Regular cardiac myocyte (primary cell): ENCODE measurements at places on chromosomes 5 and 9. TPM values are rescaled to one million over a fixed set of nuclear protein-coding genes. Genes with fewer than 3 reads are reported as not detected.

Gene FSTL4
- under 0.01 TPM in 1 of 2 replicates, not detected in the other for total RNA-seq

Gene PCA3
- total RNA-seq = under 0.01 TPM in 1 of 2 replicates, not detected in the other

Gene IQGAP2
- total RNA-seq = 1.2 and 3.7 TPM in 2 replicates

Gene FBXO4
- 8.7 and 10.2 TPM in 2 replicates for total RNA-seq

Gene SPAG8
- total RNA-seq = 0.58 and 1.1 TPM in 2 replicates

Gene IFNA2
- not detected in 2 replicates for total RNA-seq

Gene ORM2
- total RNA-seq = not detected in 2 replicates

Gene DBH
- not detected in 2 replicates for total RNA-seq

Gene FKTN
- total RNA-seq = 23.2 and 23.7 TPM in 2 replicates

Gene APBA1
- total RNA-seq = 2.5 and 3.6 TPM in 2 replicates

Gene TPM2
- 870 and 1,301 TPM in 2 replicates for total RNA-seq

Gene NIPAL4
- total RNA-seq = 0.85 TPM in 1 of 2 replicates, not detected in the other

Gene CDH9
- not detected in 2 replicates for total RNA-seq

Gene KIF24
- 0.85 and 2.7 TPM in 2 replicates for total RNA-seq

Gene ZNF608
- total RNA-seq = 2.5 and 5.1 TPM in 2 replicates

Gene BTF3
- total RNA-seq = 171 and 249 TPM in 2 replicates

Gene NRARP
- total RNA-seq = 0.28 and 0.77 TPM in 2 replicates

Gene TMEM245
- total RNA-seq = 56.7 and 71.0 TPM in 2 replicates

Gene PCDHA13
- under 0.01 TPM in 1 of 2 replicates, not detected in the other for total RNA-seq

Gene MARCOL
- total RNA-seq = not detected in 2 replicates

Gene GABRA1
- not detected in 2 replicates for total RNA-seq

Gene C1QTNF3
- 0.19 and 0.85 TPM in 2 replicates for total RNA-seq

Gene WNK2
- total RNA-seq = not detected in 2 replicates

Gene IL4
- total RNA-seq = not detected in 2 replicates

Gene F2RL2
- 10.0 and 10.4 TPM in 2 replicates for total RNA-seq

Gene HACD4
- 3.5 and 4.5 TPM in 2 replicates for total RNA-seq

Gene CETN3
- 16.3 TPM in 2 replicates for total RNA-seq

Gene FCN1
- not detected in 2 replicates for total RNA-seq

Gene SLC22A4
- 1.2 and 2.3 TPM in 2 replicates for total RNA-seq
